ENCODE measurements at places on chromosomes 1 and 21.
A peak's percentile ranks its signal among the peaks of the same experiment; 100 is the strongest.

GRCh38 chr1:59898927-59899326 lies 27.6 kb downstream of the CYP2J2 start:
- DNase-seq: no peak

GRCh38 chr1:36988741-36989193 lies 45.5 kb downstream of the GRIK3 start:
- no peak for DNase-seq

DNA sequence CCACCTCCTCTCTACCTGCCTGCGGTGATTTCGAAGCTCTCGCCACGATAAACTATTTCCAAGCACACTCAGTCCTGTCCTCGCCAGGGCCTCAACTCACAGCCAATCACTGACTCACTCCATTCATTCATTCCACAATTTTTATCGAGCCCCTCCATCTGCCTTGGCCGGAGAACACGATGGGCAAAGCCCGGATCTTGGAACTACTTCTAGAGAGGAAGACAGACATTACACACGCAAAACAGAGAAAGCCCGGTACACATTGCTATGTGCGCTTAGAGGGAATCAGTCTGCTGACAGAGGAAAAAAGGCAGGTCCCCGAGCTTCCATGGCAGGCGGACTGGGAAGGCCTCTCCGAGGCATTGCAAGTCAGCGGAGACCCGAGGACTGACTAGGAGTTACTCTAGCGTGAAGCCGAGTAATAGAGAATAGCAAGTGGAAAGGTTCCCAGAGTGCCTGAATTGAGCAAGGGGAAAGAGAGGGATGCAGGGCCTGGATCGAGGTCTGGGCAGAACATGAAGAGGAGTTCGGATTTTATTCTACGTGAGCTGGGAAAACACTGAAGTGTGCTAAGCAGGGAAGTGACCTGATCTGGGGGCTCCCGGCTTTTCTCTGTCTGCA lies 54.2 kb upstream of the DNAJC6 start:
- DNase-seq: no peak

- no peak for DNase-seq
Observed at GRCh38 chr21:14591377-14591776, 45.3 kb upstream of the SAMSN1 start.

DNA sequence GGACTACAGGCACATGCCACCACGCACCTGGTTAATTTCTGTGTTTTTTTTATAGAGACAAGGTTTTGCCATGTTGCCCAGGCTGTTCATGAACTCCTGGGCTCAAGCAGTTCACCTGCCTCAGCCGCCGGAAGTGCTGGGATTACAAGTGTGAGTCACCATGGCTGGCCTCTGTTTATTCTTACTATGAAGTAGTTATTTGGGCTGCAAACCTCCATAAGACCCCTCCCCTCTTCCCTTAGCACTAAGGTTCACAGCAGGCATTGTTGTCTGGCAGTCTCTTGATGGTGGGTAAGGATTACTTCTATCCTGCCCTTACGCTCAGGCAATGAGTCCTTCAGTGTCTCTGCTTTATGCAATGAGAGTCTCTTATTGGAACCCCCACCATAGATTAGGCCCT lies 51.8 kb downstream of the ANGPTL1 start:
- DNase-seq: no peak

- no peak for DNase-seq
Observed at GRCh38 chr1:207054491-207054890, 1.4 kb downstream of the PFKFB2 start.

- no peak for DNase-seq
Observed at GRCh38 chr1:109910963-109911798, 532 bp downstream of the CSF1 start.

GRCh38 chr1:8201331-8201861 lies 116.5 kb upstream of the SLC45A1 start:
- no peak for DNase-seq

DNA sequence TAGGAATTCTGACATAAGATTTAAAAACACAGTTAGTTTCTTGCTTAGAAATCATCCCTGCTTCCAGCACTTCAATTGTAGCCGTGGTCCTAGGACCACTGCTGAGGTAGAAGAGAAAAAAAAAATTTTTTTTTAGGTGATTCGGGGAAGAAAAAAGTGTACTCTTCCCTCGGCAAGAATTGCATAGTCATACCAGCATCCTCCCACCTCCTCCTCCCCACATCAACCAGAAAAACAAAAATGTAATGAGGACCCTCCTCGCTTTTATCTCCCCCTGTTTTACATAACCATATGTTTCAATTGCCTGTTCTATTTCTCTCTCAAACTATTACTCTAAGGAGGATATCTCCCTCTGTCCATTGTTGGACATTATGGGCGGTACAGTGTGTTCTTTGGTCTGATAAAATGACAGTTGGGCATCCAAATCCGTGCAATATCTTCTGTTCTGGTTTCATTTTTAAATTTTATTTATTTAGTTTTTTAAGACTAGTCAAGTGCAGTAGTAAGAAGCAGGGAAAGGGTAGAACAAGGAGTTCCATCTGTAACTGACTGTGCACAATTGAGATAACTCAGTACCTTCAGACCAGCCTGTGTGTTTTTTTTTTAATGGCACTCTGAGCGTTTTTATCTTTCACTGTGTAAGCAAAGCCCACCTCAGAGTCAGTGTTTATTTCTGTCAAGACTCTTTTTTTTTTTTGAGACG lies 10.4 kb upstream of the MFSD2A start:
- no peak for DNase-seq

- no peak for DNase-seq
Observed at GRCh38 chr1:204714194-204714860, 28.8 kb upstream of the LRRN2 start.

- DNase-seq: no peak
Observed at GRCh38 chr1:175906370-175906769, 163.0 kb upstream of the TNR start.

DNA sequence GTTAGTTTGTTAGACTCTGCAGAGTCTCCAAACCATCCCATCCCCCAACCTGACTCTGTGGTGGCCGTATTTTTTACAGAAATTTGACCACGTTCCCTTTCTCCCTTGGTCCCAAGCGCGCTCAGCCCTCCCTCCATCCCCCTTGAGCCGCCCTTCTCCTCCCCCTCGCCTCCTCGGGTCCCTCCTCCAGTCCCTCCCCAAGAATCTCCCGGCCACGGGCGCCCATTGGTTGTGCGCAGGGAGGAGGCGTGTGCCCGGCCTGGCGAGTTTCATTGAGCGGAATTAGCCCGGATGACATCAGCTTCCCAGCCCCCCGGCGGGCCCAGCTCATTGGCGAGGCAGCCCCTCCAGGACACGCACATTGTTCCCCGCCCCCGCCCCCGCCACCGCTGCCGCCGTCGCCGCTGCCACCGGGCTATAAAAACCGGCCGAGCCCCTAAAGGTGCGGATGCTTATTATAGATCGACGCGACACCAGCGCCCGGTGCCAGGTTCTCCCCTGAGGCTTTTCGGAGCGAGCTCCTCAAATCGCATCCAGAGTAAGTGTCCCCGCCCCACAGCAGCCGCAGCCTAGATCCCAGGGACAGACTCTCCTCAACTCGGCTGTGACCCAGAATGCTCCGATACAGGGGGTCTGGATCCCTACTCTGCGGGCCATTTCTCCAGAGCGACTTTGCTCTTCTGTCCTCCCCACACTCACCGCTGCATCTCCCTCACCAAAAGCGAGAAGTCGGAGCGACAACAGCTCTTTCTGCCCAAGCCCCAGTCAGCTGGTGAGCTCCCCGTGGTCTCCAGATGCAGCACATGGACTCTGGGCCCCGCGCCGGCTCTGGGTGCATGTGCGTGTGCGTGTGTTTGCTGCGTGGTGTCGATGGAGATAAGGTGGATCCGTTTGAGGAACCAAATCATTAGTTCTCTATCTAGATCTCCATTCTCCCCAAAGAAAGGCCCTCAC lies at the start of gene OLIG2:
Gene OLIG2, plus strand, starts transcription at position 447 of the 954 bp plus-strand sequence. CDS start 928 bp downstream, outside the sequence.
- DNase-seq: no peak

GRCh38 chr1:156928043-156928602 lies 7.7 kb downstream of the LRRC71 start:
- no peak for DNase-seq

- DNase-seq: peak; percentile 40
Observed at GRCh38 chr1:10692401-10693021, 103.9 kb downstream of the CASZ1 start.

GRCh38 chr1:119435052-119435451 lies 20.1 kb downstream of the HSD3B2 start:
- no peak for DNase-seq

DNA sequence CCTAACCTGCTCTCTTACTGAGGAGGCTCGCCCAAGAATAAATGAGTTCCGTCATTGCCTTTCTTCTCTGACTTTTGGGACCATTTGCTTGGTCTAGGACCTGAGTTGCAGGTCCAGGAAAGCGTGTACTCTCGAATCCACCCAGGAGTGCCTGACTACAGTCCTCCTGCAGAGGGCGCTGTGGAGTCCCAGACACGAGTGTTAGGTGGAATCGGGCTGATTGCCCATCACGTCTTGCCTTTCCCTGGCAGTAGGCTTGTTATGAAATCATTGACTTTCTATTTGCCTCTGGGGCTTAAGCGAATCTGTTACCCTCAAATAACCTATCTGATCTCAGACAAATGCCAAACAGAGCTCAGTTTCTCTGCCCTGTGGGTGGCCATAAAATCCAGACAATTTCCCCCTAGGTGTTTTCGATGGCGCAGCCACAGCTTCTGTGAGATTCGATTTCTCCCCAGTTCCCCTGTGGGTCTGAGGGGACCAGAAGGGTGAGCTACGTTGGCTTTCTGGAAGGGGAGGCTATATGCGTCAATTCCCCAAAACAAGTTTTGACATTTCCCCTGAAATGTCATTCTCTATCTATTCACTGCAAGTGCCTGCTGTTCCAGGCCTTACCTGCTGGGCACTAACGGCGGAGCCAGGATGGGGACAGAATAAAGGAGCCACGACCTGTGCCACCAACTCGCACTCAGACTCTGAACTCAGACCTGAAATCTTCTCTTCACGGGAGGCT lies at the start of gene IL20:
Gene IL20, plus strand, starts transcription at position 685 of the 733 bp plus-strand sequence. CDS start 230 bp downstream, outside the sequence.
- DNase-seq: peak; percentile 76

DNA sequence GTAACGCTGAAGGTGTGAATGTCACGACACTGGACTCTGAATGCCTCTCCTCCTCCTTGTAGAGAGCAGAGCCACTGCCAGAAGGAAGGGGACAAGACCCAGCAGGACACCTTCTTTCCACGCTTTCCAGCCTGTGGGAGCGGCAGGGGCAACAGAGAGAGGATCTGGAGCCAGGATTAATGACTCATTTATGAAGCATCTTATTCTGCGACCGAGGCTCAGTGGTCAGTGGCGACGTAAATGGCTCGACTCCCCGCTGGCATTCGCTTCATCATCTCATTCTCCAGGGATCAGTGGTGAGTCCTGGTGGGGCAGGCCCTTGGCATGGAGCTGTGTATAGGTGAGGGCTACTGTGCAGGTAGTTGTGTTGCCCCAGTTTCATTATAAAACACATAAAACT lies 4.6 kb downstream of the SLC37A1 start:
- DNase-seq: no peak

- DNase-seq: no peak
Observed at GRCh38 chr1:203649551-203649998, 22.9 kb downstream of the ATP2B4 start.

DNA sequence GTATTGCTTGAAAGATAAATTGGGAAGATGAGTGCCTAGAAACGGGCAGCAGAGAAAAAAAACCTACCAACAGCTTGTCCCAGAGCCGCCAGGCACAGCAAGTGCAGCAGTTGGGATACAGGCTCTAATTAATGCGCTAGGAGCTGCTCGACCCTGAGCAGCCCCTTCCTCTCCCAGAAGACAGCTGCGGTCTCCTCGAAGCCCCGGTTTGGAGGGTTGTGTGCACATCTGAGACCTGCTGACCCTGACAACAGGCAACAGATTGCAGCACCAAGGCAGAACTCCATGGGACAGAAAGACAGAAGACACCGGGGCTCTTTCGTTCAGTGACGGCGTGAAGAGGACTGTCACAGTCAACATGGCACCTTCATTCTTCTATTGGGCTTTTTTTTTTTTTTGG lies 101.4 kb downstream of the TSEN15 start:
- DNase-seq: no peak

DNA sequence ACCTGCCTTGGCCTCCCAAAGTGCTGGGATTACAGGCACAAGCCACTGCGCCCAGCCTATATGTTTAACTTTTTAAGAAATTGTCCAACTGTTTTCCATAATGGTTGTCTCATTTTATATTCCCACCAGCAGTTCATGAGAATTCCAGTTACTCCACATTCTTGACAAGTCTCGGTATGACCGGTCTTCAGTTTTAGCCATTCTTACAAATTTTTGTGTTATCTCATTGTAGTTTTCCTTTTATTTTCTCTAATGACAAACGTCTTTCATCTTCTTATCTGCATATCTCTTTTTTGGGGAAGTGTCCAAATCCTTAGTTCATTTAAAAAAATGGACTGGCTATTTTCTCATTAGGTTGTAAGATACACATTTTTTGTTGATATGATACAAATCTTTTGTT lies 132.5 kb downstream of the HS2ST1 start:
- DNase-seq: no peak

DNA sequence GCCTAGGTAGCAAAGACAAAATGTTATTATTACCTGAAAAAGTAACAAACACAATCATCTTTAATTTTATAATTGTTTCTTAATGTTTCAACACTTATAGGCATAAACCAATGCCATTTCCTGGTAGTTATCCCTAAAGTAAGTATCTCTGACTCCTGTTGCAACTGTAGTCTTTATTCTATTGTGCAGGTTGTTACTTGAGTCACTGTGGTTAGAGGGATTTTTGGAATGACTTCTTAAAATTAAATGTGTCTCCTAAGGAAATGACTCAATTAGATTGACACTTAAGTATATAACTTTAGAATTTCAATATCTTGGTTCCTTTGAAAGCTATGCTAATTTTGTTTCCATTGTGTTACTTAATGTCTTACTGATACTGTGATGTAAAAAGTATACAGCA lies 143.9 kb downstream of the PHTF1 start:
- DNase-seq: no peak

DNA sequence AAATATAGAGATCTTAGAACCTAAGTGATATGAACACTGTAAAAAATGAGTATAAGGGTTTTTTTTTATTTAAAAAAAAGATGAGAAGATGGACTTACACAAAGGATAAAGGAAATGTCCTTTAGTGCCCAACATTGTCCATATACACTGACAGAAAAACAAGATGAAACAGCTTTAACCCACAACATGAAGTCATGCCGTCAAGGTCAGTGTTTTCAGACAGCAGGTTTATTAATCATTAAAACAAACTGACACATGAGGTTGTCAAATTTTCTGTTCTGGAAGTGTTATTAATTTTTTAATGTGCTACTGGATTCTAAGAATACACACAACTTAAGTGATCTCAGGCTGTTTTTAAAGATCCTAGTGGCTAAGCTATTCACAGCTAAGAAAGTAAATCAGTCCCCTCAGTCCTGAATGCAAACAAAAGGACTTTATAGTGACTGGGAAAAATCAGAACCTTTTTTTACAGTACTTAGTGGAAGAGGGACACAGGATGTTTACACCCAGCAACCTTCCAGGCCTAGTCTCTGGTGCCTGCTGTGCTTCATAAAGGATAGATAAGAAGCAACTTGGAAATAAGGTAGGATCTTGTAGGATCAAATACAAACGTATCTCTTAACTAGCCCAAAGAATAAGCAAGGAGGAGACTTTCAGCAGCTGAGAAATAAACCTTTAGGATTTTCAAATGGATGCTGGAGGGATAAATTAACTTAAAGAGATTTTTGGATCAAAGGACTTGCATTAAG lies 21.9 kb upstream of the PKN2 start:
- DNase-seq: no peak
